SK-N-SH (cell line): ENCODE measurements at places on chromosomes 7 and 10. TPM values are rescaled to one million over a fixed set of nuclear protein-coding genes. Genes with fewer than 3 reads are reported as not detected.
A peak's percentile ranks its signal among the peaks of the same experiment; 100 is the strongest.

ZNF488 gene
- 0.59 and 0.81 TPM in 2 replicates for polyA plus RNA-seq

BMPER gene
- 18.2 and 20.0 TPM in 2 replicates for polyA plus RNA-seq

C7orf33 gene
- not detected in 2 replicates for polyA plus RNA-seq

MOGAT3 gene
- not detected in 2 replicates for polyA plus RNA-seq

PON1 gene
- not detected in 2 replicates for polyA plus RNA-seq

TUBB8 gene
- polyA plus RNA-seq: 0.06 and 0.13 TPM in 2 replicates

EPDR1 gene
- 7.4 and 10.9 TPM in 2 replicates for polyA plus RNA-seq

DNA sequence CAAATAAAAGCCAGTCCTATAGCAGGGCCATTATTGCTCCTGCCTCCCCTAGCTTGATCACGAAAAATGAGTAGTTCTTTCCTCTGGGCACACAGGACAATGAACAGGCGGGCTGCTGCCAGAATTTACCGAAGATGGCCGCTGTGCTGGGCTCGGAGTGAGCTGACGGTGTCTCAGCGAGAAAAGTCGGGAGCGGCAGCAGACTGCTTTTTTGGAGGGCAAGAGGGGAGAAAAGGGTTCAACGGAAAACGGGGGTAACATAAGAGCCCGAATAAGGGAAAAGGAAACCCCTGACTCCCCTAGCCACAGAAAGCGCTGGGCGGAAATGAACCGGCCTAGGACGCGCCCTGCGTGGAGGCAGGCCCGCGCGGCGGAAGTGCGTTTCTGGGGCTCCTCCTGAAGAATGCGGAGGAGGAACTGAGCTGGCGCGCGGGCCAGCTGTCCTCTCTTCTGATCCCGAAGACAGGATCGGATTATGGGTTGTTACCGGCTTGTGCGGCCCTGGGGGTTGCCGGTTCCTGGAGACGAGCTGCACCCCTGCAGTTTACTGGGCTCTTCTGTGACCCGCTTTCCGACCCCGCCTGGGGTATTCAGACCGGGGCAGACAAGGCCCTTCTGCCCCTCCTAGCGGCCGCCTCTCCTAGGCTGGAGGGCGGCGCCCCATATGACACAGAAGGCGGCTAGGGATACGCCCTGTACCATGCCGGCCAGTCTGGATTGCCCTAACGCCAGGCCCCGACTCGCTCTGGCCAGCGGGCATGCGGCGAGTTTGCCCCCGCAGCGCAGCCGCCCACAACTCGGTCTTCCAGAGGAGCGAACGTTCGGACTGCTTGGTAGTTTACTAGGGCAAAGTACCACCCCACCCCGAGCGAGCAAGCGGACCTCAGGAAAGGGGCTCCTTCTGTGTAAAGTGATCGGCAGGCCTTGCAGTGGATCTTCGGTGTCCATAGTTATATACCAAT is 30.1 kb upstream of the KMT2E start:
- DNase-seq: peak; percentile 95

DNA sequence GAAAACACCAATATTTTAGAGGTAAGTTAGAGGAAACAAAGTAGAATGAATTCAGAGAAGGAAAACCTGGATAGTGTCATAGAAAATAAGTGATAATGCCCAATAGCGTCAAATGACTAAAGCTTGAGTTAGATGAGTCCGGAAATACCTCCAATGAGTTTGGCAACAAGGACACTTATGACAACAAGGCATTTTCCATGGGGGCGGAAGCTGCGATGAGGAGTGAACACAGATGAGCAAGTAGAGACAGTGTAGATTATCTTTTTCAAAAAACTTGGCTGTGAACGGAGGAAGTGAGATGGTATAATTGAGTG is 383 bp upstream of the R3HCC1L start:
- no peak for DNase-seq

DNA sequence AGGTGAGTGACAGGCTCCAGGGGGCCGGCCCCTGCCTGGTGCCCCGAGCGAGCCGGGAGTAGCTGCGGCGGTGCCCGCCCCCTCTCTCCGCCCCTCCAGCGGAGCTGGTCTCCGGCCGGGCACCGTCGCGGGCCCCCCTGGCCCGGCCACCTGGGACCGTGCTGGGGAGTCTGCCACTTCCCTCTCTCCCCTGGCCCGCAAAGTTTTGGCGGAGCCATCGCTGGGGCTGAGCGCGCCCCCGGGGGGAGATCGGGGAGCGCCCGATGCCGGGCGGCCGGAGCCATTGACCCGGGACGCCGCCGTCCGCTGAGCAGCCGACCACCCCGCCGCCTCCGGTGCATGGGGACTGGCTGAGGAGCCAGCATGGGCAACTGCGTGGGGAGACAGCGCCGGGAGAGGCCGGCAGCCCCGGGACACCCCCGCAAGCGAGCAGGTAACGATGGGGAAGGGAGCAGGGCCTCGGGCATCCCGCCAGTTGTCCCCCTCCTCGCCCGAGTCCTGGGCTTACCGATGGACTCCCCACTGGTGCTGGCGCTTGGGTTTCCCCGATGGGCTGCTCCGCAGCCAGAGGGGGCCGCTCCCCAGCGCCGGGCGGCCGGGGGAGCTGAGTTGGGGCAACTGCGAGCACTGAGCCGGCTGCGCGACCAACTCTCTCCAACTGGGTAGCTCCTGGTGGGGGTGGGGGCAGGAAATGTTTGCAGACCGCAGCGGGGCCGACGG is at the start of gene UBTD1:
UBTD1 (plus strand) TSS at position 84 of the 720 bp plus-strand sequence; CDS start at position 364, 280 bp downstream.
- DNase-seq: peak; percentile 75

DNA sequence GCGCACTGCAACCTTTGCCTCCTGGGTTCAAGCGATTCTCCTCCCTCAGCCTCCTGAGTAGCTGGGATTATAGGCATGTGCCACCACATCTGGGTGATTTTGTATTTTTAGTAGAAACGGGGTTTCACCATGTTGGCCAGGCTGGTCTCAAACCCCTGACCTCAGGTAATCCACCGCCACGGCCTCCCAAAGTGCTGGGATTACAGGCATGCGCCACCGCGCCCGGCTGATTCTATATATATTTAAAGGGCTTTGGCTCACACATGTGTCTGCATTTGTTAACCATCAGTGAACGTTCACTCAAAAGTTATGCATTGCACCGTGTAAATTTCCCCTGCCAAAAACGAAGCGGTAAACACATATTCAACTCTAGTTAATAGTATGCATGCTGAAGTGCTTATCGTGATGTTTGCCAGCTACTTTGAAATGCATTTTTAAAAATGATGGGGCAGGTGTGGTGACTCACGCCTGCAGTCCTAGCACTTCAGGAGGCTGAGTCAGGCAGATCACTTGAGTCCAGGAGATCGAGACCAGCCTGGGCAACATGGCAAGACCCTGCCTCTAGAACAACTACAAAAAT is 17.7 kb upstream of the WIPI2 start:
- no peak for DNase-seq

GRCh38 chr10:635088-635861 is 54.2 kb downstream of the DIP2C start:
- no peak for DNase-seq

DNA sequence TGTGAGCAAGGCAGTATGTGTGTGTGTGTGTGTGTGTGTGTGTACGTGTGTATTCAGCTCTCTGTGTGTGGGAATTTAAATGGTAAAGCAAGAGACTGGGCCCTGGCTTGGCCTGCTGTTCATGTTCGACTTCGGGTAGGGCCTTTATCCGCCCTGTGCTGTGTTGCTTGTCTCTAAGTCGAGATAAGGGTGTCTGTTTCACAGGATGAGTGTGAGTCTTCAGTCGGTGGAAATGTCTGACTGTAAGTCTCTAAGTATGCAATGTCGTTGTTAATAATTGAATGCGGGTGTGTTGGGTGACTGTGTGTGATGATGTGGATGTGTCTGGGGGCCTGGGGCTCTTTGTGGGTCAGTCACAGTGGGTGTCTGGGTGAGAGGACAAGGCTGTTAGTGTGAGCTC is 34.8 kb downstream of the HIF1AN start:
- peak; percentile 11 for DNase-seq

GRCh38 chr10:13632440-13632839 is 45.7 kb downstream of the PRPF18 start:
- DNase-seq: no peak

DNA sequence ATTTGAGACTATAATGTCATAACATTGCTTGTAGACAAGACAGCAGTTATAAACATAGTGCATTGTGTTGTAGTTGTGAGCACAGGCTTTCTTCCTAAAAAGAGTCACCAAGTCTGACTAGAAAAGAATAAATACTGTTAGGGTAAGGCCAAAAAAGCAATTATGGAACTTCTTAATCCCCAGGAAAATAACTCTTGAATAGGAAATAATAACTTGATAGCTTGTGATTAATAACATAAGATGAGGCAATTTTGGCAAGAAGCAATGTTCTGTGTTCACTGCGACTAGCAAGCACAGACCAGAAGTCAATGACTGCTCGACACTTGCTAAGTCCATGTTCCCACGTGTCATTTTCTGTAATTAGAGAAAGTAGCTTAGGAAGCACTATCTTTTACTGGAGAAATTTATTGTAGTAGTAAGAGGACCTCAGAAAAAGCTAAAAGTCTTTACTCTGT is 97.1 kb downstream of the AGMO start:
- DNase-seq: no peak

DNA sequence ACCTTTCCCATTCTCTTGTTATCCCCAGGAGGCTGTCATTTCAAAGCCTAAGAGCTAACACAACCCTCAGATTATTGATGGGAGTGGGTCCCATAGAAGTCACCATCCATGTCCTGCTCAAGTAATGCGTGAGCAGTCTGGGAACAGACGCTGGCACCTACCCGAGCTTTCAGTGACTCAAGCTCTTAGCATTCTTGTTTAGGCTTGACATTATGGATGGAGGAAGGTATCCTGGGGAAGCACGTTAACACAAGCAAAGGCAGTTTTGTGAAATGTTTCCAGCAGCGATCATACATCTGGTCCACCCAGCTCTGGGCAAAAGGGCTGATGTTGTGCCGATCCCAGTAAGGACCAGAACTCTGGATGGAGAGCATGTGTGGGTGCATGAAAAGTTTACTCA is 30.0 kb upstream of the AUTS2 start:
- no peak for DNase-seq
